ENCODE measurements at places on chromosomes 1 and 21.
A peak's percentile ranks its signal among the peaks of the same experiment; 100 is the strongest.

GRCh38 chr1:85327759-85328158 is 51.3 kb upstream of the BCL10 start:
- no peak for DNase-seq

DNA sequence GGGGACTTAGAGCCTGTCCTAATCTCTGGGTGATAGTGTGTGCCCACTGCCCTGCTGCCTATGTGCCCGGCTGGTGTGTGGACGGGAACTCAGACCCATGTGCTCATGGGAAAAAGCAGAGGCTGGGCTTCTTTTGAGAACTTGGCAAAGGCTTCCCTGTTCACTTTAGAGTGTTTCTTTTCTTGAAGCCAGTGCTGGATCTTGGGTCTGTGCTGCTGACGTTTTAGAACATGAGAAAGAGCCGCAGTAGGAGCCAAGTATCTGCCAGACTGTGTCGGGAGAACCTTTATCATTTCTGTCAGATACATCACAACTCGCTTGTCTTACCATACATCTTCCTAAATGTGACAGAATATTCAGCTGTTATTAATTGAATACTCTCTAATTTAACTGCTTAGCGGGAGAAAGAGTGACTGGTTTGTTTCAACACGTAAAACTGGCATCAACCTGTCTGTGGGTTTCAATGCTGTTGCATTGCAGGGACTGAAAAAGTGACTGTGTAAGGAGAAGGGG is 195.2 kb downstream of the PBX1 start:
- DNase-seq = no peak

GRCh38 chr1:235074523-235075047 is 54.1 kb downstream of the TOMM20 start:
- DNase-seq = no peak

- no peak for DNase-seq
Measured at GRCh38 chr1:59484096-59484495, 187.2 kb downstream of the FGGY start.

- no peak for DNase-seq
Measured at GRCh38 chr1:14897547-14897946, 256.0 kb upstream of the TMEM51 start.

GRCh38 chr1:113784104-113784779 is 25.0 kb upstream of the PHTF1 start:
- DNase-seq = no peak

- no peak for DNase-seq
Measured at GRCh38 chr1:19363536-19364152, 51.5 kb downstream of the SLC66A1 start.

DNA sequence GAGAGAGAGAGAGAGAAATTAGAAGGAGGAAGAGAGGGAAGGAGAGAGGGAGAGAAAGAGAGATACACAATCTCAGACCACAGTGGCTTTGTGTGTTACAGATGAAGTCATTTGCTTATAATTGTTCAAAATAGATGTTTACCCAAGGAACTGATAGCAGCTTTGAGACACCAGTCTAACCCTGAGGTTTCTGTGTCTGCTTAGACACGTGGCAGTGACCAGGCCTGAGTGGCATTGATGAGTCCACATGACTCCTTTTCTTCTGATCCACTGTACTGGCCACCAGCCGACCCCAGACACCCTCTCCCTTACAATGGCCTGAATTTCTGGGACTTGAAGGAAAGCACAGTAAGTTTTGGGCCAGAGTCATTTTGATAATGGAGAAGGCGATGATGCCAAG is 104.9 kb downstream of the DUSP10 start:
- no peak for DNase-seq

DNA sequence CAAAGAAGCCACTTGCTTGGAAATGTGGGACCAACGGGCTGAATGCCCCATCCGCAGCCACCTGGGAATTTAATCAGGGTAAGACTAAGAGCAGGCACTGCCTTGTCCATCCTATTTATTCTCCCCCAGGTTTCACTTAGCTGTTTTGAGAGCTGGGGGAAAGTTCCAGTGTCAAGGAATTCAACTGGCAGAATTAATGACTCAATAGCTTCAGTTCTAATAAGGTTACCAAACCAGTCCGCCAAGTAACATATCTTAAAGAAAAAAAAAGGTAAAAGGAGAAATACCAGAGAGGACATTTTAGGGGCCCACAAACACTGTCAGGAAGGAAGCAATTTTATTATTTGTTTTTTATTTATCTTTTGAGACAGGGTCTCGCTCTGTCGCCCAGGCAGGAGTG is 157.6 kb upstream of the SOD1 start:
- no peak for DNase-seq

GRCh38 chr1:230277201-230278025 is 148.7 kb downstream of the PGBD5 start:
- DNase-seq = peak; percentile 37

GRCh38 chr1:210741564-210741963 is 392.4 kb downstream of the KCNH1 start:
- DNase-seq = no peak

DNA sequence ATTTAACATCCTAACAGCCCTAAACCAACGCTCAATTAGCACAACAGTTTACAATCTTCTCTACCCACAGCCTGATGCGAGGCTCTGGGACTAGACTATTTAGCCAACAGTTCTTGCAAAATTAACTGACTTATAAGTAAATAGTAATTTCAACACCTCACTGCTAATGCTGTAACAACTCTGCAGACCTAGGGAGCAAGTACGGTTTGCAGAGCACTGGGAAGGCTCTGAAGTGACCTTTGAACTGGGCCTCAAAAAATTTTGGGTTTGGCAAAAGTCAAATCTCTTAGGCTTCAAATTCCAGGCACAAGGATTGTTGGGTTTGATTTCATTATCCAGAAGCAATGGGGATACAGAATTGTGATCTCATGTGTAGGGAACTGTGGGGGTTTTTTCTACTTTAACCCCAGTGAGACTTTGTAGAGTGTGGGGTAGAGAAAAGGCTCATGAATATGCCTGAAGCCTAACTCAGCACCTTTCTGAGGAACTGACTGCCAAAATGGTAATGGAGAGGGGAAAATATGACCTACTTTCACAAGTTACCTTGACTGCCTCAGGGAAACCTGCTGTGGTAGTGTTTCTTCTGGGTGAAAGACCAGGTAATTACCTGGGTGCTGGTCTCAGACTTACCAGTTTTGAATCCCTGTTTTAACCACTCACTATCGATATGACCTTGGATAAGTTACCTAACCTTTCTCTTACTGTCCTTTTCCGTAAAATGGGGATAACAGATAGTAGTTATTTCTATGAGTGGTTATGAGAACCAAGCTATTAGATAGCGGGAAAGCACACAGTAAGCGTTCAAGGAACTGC is 889 bp upstream of the TXLNA start:
- DNase-seq = no peak

- no peak for DNase-seq
Measured at GRCh38 chr1:192629612-192630011, 6.3 kb upstream of the RGS13 start.

- DNase-seq = no peak
Measured at GRCh38 chr1:215786997-215787396, 219.9 kb downstream of the KCTD3 start.

- DNase-seq = no peak
Measured at GRCh38 chr1:78702426-78702825, 52.8 kb downstream of the IFI44 start.

DNA sequence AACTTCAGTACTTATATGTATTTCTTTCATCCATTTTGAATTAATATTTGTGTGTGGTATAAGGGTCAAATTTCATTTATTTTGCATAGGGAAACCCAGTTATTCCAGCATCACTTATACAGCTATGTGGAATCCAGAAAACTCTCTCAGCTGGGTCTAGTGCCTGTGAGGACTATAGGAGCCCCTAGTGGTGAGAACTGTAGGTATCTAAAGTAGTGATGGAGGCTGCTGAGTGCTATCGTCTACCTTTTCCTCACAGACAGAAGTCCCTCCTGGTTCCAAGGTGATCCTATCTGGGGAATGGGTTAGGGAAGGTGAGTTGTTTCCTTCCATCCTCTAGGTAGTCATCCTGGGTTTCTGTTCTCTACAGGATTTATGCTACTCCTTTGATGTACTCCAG is 352.0 kb upstream of the C1orf87 start:
- no peak for DNase-seq

DNA sequence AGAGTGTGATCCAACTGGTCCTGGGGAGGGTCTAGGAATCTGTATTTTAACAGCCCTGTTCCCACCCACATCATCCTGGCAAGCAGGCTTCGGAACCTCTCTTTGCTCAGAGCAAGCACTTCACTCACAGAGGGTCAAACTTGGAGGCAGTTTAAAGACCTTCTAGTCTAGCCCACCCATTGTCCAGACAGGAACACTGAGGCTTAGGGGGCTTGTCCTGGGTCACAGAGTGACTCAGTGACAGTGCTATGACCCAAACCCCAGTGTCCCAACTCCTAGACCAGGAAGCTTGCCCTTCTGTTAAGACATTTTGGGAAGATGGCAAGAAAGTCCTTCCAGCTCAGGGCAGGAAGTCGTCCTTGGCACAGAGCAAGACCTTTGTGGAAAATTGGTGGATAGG is 36.5 kb downstream of the FBXO2 start:
- no peak for DNase-seq

GRCh38 chr21:35796844-35797243 is 263.5 kb downstream of the SETD4 start:
- no peak for DNase-seq

DNA sequence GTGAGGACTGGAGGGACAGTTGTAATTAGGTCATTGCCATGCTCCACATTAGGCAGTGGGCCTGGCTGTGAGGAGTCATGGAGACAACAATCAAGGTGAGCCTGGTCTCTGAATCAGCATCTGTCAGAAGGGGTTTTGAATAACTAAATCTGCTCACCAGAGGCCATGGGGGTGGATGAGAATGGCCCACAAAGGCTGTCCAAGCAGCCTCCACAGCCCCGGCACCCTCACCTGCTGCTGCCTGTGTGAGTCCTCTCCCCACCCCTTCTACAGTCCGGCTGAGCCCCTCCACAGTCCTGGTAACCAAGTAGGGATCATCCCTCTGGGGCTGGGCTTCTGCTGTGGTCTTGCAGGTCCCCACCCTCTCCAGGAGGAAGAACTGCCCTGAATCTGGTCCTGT is 2.3 kb downstream of the DPT start:
- DNase-seq = no peak

DNA sequence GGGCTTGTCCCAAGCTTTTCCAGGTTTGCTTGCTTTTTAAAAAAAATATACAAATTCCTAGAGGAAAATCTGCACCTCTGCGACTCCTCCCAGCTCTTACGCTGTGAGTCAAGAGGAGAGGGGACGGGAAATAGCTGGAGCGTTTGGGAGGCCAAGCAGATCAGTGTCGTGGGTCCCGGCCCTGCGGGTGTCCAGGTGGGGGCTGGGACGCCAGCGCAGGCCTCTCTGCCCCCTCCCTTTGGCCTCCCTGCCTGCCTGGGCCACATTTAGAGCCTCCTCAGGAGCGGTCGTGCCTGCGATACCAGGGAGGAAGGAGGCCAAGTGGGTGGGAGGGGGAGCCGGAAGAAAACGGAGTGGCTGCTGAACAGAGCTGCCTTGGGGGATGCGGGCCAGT is 9.0 kb downstream of the WNT4 start:
- DNase-seq = no peak

Data from activated gamma-delta T cell treated with Interleukin-2 at 50 U/mL for 16 hours (primary cell).